ENCODE measurements at places on chromosomes 11 and 22.

DNA sequence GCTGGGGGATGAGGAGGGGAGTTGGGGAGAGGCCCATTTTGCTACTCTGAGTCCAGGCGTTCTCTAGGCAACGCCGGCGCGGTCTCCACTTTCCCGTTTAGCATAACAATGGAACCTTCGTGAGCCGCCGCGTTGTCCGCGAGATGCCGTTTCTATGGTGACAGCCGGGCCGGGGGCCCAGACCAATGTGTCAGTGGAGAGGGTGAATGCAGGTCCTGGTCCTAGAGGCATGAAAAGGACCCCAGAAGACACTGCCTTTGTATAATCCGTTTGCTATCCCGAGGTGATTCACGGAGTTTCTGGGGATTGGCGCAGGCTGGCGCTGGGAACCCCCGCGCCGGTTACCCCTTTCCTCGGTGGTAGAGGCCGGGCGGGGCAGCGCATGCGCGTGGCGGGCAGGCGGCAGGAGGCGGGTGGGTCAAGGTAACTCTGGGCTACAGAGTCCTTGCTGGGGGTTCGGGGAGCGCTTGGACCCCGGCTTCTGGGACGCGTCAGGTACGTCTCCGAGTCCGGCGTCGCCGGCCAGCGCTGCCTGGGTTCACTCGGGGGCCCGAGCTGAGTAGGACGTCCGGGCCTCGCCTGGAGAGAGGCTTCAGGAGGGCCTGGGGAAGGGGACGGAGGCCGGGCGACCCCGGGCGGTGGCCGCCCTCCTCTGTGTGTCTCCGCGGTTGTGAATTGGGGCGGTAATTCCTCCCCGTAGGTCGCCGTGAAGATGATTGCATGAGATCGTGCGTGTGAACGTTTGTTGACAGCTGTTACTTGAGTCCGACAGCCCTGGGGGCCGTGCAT, at the start of the genes CBY1 and FAM227A:
Gene CBY1 (plus strand): TSS at position 383 of the 789 bp plus-strand sequence. CDS start 11,417 bp downstream, outside the sequence.
Gene FAM227A (minus strand): TSS at position 137 of the 789 bp plus-strand sequence. CDS start 6,224 bp downstream, outside the sequence.
- peak; percentile 83 for DNase-seq

DNA sequence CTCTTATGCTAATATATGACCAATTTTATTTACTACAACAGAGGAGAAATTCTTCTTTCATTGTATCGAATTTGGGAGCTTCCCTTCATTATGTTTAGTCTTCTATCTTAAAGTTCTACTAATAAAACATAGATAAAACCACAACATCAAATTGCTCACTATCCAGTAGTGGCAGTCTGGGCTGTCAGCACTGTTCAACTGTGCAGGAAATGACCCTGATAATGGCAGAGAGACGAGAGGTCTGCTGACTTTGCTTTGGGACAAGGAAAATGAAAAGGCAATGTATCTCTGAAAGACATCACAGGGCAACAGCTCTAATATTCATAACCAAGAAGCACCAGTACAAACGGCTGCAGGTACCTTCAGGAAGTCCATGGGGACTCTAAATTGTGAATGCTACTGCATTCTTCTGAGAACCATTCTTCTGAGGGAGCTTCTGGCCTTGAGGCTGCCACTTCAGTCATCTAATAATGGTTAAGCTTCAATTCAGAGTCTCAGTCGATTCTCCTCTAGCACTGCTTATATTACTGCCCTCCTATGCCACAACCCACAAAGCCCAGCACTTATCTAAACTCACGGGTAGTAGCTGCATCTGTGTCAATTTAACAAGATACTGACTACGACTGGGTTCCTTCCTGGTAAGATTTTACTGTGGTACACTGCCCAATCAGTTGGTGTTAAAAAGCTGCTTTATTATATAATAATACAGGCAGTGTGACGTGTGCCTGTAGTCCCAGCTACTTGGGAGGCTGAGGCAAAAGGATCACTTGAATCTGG, 44.2 kb downstream of the CKAP5 start:
- no peak for DNase-seq

DNA sequence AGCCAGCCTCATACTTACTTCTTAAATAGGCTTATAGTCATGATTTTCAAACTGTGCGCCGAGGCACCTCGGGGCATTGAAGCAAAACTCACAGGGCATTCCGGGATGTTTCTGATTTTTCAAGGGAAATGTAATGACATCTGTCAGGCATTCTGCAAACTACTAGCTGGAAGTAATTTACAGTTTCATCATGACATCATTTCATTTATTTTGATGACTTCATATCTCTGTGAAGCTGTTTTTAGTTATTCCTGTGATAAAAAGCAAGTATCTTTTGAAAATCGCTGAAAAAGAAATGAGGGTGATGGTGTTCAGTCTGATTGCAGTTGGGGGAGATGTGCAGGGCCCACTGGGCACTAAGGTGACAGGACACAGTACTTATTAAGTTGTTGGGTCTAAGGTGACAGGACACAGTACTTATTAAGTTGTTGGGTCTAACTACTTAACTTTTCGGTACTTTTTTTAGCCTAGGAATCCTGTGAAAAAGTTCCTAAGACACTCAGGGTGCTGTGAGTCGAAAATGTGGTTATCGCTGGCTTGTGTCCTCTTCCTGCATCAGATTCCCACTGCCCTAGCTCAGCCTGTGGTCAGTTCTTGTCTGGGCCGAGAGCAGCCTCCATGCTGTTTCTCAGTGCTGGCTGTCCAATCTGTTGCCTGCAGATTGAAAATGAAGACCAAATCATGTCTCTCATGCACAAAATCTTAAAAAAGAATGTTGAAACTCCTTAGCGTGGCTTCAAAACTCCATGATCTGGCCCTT, 42.6 kb downstream of the APLP2 start:
- DNase-seq, result no peak

DNA sequence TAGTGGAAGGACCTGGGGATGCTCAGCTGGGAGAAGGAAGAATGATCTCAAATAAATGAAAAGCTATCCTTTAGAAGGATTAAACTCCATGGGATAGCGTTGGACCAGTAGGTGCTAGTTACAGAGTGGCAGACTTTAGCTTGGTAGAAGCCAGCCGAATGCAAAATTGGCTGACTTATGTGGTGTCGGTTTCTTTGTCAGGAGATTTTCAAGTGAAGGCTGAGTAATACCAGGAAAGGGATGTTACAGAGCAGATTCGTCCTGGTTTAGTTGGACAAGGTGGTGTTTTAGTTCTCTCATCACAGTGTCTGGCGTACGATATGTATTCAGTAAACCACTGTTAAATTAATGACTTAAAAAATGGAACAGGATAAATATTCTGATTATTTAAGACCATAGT, 26.0 kb downstream of the FDX1 start:
- DNase-seq, result no peak

- DNase-seq, result no peak
Observed at GRCh38 chr22:33465554-33465953, 407.4 kb upstream of the SYN3 start.

- DNase-seq, result no peak
Observed at GRCh38 chr11:69819541-69820070, 390 bp upstream of the FGF3 start.

DNA sequence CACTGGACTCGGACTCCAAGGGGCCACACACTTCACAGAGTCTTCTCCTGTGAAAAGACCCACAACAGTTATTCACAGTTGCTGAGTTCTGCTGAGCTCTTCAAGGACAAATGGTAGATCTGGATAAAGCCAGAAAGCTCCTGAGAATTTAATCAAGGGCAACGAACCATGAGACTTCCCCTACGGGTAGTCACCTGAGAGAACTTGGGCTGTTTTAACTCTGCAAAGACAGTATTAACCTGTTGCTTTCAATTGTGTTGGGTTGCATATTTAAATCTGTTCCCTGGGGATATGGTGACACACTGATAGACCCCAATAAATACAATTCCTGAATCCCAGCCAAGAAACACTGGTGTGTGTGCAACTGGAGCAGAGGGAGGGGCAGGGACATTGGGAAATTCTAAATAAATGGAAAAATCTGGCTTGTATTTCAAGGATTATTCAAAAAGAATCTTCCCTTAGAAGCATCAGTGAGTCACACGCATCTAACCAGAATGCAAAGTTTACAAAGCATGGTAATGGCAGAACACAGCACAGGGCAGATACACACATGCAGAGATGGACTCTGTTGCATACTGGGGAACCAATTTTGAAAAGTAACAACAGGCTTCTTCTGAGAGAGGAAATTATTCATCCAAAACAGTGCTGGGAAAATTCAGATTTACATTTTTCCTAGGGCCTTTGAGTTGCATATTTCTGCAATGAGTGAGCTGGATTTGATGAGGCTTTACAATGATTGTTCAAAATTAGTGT, 4.0 kb downstream of the KCNJ1 start:
- DNase-seq, result no peak

DNA sequence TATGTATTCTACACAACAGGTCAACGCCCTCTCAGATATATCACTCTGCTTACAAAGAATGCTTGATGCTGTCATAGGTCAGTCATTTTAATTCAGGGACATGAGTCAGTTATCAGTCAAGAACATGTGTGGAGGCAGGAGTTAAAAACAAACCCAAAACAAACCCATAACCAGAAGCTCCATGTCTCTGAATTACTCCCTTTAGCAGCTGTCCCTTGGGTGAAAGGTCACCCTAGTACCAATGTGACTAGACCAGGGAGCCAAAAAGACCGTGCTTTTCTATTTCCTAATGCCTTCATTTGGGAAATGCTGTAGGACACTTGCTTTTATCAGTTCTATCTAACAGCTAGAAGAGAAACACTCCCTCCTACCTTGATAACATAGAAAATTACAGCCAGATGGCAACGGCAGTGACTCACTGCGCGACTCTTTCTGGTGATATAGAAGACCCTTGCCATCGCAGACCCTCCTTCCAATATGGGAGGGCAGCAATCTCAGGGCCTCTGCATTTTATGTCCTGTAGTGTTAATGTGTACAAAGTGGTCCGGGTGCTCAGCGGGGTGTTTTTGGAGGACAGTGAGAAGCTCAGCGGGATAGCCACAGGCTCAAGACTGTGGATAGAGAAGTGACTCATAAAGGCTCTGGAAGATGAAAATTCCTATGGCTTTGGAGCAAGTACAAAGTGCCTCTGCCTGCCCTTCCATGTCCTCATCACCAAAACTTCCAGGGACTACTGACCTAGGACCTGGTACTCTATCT, 24.8 kb downstream of the APOL5 start:
- DNase-seq, result no peak

- DNase-seq, result no peak
Observed at GRCh38 chr11:32829157-32829679, 509 bp upstream of the PRRG4 start.
